Kidney capillary endothelial cell (primary cell): ENCODE measurements at places on chromosomes 2 and 18.

DNA sequence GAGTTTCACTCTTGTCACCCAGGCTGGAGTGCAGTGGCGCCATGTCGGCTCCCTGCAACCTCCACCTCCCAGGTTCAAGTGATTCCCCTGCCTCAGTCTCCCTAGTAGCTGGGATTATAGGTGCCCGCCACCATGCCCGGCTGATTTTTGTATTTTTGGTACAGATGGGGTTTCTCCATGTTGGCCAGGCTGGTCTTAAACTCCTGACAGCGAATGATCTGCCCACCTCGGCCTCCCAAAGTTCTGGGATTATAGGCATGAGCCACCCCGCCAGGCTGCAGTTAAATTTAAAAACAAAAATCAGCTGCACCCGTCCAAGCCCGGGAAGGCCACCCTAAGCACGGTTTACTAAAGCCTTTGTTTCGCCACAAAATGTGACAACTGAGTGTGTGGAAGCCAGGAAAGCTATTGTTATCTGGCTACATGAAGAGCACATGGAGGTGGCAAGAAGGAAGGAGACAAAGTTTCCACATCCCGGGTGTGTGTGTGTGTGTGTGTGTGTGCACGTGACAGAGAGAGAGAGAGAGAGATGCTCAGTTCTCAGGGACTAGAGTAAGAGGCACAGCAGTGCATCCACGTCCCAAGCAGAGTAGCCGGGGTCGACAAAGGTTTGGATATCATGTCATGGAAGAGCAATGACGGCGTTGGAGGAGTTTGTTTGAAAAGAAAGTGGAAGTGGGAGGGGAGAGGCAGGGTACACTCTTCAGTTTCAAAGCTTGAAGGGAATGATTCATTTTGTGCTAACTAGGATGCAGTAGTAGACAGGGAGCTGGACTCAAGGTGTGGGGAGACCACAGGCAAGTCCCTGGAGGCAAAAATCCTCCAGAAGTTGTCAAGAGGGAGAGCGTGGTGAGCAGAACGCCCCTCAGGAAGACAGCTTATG lies 20.1 kb downstream of the INPP5D start:
- no peak for DNase-seq

- DNase-seq: no peak
These were observed 46.4 kb downstream of the ZNF804A start for GRCh38 chr2:184644685-184645084.

GRCh38 chr2:225326969-225327368 lies 72.5 kb upstream of the NYAP2 start:
- no peak for DNase-seq

DNA sequence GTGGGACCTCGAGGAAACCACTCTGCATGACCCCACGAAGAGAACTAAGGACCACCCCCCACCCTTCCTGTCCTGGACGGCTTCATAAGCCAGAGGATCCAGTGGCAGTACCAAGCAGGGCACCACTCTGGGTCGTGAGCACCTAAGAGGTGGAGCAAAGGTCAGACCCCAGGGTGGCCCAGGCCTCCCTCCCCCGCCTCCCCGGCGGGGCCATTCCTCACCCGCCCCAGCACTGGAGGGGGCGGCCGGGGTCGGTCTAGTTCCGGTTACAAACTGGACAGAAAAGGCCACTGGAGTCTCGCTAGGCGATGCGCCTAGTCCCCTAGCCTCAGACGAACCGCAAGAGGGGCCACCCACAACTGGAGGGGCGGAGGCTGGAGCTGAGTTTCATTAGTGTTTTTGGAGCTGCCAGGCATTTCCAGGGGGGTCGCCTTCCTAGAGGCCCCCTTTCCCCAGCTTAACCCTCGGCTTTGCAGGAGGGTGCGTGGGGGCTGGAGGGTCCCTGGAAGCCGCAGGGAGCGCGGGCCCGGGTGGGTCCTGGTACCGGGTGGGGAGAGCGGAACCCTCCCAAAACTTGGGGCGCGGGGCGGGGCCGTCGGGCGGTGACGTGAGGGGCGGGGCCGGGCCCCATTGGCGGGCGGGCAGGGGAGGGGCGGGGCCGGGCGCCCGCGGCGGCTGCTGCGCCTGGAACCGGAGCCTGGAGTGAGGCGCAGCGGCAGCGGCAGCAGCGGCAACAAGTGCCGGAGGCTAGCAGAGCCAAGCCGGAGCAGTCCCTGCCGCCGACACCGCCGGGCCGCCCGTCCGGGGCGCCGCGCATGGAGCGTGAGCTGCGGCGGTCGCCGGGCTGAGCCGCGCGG lies at the start of gene B3GNT2:
TSS of gene B3GNT2 (plus strand) at position 695 of the 857 bp plus-strand sequence. CDS start 26,106 bp downstream, outside the sequence.
- peak; percentile 58 for DNase-seq

GRCh38 chr2:218622606-218623365 lies 15.1 kb downstream of the PLCD4 start:
- no peak for DNase-seq

GRCh38 chr18:36580874-36581750 lies 247.7 kb downstream of the TPGS2 start:
- no peak for DNase-seq

DNA sequence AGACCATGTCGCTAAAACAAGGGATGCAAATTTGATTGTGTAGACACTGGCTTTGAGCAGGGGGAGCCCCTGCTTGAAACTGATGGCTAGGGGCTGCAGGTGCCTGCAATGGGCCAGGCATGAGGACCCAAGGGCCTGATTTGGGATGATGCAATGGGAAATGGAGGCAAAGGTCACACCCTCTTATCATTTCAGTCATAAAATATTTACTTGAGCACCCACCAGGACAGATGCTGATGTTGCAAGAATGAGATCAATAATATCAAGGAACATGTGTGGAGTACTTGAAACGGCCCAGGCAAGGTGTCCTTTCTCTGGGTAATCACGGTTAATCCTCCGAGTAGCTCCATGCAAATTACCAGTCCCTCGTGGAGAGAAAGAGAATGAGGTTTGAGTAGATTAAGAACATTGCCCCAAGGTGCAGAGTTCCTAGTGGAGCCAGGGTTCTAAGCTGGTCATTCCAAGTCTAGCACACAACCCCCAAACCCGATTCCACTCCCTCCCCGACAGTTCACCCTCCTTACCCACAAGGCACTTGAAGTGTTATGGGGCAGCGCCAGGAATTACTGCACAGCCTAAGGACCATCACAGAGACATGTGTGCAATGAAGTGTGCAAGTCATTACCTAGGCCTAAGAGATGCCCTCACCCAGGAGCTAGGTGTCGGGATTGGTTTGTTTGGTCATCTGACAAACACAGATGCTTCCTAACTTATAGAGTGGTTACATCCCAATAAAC lies 14.0 kb upstream of the TMBIM1 start:
- DNase-seq: no peak

- DNase-seq: no peak
These were observed 288.5 kb downstream of the AGPS start for GRCh38 chr2:177680866-177681712.

DNA sequence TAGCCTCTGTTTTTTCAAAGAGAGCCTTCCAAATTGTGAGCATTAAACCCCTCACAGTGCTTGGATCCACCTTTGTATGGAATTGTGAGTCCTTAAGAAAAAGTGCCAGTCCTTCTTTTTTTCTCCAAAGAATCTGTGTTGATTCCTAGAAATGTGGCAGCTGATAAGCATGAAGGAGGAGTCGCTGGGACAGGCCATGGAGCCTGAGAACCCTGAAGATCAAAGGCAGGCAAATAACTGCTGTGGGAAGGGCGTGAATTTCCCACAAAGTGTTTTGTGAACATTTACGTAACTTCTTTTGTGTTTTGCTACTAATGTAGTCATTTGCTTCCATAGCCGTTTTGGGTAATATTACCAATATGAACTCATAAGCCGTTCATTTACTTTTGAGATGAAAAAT lies 27.7 kb upstream of the CHMP1B start:
- no peak for DNase-seq

DNA sequence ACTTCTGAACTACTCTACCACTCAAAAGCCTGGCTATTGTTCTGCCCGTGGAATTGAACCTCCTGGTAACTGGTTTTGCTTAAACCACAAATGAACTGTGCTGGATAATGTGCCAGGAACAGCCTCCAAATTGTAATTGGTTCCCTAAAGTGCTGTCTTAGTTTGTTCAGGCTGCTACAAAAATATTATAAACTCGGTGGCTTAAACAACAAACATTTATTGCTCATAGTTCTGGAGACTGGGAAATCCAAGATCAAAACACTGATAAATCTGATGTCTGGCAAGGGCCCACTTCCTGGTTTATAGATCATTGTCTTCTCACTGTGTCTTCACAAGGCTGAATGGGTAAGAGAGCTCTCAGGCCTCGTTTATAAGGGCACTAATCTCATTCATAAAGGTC lies 149.2 kb upstream of the NCKAP5 start:
- no peak for DNase-seq

- DNase-seq: no peak
These were observed 34.8 kb upstream of the RFX8 start for GRCh38 chr2:101509499-101510284.

- no peak for DNase-seq
These were observed 113.8 kb downstream of the GALNT1 start for GRCh38 chr18:35695384-35695783.

DNA sequence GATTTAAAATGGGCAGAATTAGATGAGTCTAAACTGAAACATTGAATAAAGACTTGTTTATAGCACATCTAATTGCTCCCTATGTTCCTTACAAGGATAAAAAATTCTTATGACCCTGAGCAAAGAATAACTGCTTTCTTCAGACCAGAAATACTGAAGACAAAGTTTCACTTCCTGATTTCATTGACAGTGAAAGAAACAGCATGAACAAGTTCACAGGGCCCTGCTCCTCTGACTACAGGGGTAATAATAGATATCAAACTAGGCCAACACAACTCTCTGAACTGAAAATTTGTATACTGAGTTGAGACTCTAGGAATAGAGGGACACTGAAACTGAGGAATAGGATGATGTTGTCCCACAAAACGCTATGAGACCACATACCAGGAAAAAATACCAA lies 1383.3 kb upstream of the CDH2 start:
- DNase-seq: no peak

GRCh38 chr18:47484068-47484467 lies 232.6 kb upstream of the SKOR2 start:
- no peak for DNase-seq

DNA sequence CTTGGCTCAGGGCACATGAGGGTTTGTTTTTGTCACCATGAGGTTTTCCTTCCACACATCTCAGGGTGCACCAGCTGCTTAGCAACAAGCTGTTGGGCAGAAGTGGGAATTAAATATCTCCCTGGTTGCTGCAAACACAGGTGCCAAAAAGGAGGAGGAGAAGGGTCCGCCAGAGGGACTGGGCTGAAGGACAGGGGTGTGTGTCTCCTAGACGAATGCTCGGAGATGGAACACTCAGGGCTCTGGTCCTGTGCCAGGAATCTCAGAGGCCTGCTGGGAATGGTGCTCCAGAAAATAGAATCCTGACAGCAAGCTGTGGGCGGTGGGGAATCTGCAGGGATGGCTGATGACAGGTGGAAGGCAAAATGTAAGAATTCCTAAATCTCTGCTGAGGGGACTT lies 94.5 kb downstream of the VSNL1 start:
- DNase-seq: no peak

GRCh38 chr2:43708178-43708577 lies 31.9 kb upstream of the C1GALT1C1L start:
- DNase-seq: no peak

- peak; percentile 42 for DNase-seq
These were observed 891 bp downstream of the CAB39 start for GRCh38 chr2:230713331-230714135.

DNA sequence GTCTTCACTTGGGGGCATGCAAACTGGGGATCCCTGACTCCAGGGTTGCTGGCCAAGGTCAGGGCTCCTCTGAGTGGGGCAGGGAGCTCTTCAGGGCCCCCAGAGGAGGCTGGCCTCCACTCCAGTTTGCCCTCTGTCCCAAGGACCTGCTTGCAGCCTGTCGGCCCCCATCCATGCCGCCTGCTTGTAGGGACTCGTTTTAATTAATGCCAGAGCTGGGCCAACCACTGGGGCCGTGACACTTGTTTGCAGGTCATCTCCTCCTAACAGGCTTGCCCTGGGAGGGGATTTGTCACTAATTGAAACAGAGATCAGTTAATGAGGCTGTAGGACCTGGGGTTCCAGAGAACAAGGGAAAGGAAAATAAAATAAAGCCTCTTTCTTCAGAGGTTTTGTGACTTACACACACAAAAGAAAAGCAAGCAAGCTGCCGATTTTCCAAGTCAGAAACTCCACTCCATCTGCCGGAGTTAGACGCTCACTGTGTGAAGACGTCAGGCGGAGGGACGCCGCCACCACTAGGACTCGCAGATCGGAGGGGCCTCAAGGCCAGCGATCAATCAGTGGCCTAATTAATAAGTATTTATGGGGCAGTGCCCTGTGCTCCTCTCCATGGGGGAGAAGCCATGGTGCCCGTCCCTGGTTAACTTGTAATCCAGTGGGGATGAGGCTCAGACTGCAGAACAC lies 75.9 kb downstream of the SFXN5 start:
- DNase-seq: no peak

DNA sequence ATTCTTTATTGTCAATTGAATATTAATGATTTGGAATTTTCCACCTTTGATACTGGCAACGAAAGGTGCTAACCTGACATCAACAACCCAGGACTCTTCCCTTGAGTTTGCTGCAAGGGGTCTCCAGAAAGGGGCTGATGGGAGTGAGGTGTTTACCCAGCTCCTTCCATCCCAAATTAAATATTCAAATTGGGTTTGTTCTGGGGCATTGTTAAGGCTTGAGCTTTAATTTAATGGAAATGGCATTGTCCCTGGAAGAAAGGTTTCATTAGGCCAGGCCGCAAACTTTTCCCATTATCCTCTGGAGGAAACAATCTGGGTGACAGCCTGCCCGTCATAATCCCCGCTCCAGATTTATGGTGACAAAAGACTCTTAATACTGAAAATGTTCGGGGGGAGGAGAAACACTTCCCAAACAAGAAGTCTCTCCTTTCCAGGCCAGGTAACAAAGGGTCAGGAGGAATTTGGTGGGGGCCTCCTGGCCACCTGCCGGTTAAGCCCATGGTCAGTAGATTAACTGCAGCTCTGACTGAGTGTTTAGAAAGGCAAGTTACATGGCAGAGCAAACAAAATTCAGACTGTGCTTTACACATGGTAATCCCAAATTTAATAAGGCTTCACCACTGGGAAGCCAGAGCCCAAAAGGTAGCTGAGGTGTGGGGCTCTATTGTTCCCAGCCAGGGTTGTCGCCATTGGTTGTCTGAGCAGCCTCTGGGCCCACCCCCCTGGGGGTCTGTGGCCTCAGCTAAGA lies 151.4 kb upstream of the SIX3 start:
- DNase-seq: no peak

- DNase-seq: no peak
These were observed 402.0 kb upstream of the MMADHC start for GRCh38 chr2:149989447-149990063.

GRCh38 chr2:46850742-46851141 lies 64.9 kb downstream of the MCFD2 start:
- DNase-seq: no peak

- no peak for DNase-seq
These were observed 30.4 kb downstream of the BMPR2 start for GRCh38 chr2:202406445-202406978.

GRCh38 chr2:141021109-141021508 lies 1109.7 kb downstream of the LRP1B start:
- peak; percentile 82 for DNase-seq

- no peak for DNase-seq
These were observed 197.3 kb upstream of the TWIST2 start for GRCh38 chr2:238650536-238650935.
